ENCODE measurements at places on chromosomes 3 and 15.

DNA sequence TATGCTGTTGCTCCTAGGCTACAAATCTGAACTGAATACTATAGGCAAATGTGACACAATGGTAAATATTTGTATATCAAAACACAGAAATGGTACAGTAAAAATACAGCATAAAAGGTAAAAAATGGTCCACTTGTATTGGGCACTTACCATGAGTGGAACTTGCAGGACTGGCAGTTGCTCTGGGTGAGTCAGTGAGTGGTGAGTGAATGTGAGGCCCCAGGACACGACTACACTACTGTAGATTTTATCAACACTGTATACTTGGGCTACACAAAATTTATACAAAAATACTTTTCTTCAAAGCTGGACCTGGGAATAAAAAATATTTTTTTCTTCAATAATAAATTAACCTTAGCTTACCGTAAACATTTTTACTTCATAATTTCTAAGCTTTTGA is 41.6 kb upstream of the DUT start:
- DNase-seq = no peak

DNA sequence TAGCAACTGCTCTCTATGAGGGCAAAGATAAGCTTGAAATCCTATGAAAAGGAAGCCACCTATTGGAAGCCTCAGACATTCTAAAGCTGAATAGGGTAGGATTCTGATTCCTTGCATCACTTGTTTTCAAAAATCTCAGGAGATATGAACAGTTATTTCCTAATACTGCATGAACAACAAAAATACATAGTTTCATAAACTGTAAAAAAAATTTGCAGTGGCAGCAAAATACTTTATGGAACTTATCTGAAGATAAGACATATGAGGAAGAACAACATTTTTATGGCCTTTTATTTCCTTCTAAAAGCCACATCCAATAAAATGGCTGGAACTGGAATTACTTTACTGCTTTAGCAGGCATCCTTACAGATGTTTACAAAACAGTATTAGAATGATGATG is 29.9 kb downstream of the AP3S2 start:
- DNase-seq = no peak

- DNase-seq = no peak
Measured at GRCh38 chr3:186670155-186670554, 4.3 kb downstream of the HRG start.

DNA sequence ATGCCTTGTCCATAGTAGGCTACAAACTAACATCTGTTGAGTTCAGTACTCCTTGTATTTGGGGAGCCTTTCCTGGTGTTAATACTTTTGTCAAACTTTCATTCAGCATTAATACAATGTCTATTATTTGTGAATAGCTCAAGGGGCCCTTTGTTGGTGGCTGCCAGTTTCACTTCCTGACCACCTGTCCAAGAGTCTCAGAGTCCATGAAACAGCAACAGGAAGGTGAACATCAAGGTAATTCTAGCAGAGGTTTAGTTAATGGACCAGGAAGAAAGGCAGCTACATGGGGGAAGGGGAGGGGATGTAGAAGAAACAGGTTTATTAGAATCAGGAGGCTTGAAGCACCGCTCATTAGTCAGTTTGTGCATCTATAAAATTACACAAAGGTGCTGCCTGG is 386.9 kb downstream of the PDCD6IP start:
- no peak for DNase-seq

DNA sequence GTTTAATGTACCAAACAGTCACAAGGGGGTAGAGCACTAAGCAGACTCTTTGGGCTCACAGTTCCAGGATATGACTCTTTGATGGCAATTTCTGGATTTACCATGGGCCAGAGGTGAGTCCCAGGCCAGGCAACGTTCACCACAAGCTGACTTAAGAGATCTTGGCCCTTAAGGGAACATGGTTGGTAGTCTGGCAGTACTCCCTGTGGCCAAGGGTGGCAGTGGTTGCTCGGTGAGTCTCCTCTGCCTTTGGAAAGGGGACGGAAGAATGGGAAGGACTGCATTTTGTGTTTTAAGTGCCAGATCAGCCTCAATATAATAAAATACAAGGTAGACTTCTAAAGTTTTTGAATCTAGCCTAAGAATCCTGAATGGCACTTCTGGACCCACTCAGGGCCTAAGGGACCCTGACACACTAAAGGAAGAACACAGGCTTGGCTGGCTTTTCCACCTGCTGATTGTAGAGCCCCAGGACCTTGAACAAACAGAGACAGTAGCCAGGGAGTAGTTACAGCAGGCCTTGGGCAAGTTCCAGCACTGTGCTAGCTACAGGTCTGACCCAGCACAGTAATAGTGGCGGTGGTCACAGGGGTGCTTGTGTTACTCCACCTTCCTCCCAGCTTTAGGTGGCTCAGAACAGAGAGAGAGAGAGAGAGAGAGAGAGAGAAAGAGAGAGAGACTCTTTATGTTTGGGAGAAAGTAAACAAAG is 730.7 kb upstream of the ALCAM start:
- DNase-seq = no peak

DNA sequence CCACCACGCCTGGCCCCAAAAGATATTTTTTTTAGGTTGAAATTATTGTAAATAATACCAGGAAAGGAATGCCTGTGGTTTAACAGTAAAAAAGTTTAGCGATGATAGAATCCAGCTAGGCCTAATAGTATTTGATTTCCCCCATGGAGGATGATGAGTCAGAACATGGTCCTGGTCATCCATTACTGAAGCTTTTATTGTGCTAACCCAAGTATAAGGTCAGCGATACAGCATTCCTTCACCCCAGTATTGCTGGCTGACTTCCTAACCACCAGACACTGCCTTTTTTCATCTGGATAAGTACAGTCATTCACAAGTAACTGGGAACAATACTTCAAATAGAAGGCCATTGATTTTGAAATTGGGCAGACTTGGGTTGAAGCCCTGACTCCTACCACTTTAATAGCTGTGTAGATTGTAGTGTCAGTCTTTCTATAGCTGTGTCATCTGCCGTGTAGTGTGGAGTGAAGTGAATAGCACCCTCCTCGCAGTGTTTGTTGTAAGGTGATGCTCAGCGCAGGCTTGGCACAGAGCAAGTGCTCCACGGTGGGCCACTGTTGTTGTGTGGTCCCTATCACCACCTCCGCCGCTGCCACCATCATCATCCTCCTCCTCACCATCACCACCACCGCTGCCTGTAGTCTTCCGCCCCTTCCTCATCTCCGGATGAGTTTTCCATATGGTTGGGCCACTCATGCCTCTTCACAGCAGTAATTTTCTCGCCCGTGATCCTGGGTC is 436.0 kb upstream of the TPM1 start:
- DNase-seq = no peak

- DNase-seq = no peak
Measured at GRCh38 chr3:4552811-4553210, 59.7 kb downstream of the ITPR1 start.

DNA sequence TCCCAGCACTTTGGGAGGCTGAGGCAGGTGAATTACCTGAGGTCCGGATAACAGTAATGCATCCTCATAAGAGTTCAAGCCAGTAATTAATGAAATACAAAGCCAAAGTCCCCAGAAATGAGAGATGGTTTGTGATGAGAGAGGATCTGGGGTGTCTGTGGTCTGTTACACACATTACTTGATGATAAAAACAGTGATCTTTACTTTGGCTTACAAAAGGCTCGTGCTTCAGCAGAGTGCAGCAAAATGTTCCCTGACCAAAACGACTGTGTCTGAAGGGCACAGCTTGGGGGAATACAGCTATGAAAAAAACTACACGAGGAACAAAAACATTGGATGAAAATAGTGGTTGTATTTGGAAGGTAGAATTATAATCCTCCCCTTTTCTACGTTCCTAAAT is 40.9 kb downstream of the CRTC3 start:
- DNase-seq = no peak

DNA sequence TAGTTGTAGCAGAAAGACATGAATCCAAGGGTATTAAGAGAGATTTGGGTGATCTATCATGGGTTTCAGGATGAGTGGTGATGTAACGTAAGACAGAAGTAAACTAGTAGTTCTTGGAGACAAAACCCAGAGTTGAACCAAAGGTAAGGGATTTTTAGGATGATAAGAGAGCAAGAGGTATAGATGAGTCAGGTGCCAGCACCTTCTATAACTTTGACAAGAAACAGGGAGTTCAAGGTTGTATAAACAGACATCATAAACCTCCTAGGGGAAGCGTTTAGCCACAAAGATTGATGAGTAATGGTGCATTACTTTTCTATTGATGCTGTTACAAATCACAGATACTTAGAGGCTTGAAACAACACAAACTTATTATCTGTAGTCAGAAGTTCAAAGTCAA is 447.3 kb upstream of the ARHGEF26 start:
- DNase-seq = no peak

GRCh38 chr3:153752405-153753027 is 368.7 kb upstream of the ARHGEF26 start:
- no peak for DNase-seq
